ENCODE measurements at places on chromosomes 16 and 17.

DNA sequence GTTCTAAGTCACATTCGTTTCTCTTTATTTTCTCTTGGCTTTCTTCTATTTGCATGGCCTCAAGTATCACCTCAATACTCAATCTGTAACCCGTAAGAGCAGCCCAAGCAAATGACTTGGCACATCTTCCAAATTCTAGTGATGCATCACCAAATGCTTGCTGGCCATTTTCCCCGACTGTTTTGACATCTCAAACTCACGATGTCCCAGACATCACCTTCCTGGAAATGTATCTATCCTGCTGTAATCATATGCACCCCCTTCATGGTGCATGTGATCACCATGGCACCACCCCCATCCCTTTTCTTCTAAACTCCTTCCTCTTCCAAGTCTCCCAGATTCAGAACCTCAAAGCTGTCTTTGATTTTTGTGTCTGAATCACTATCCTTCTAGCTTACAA, 24.0 kb upstream of the ABCA5 start:
- DNase-seq = no peak

GRCh38 chr17:55311767-55312375, 47.1 kb downstream of the HLF start:
- DNase-seq = no peak

- no peak for DNase-seq
Observed at GRCh38 chr17:29103341-29103740, 60.4 kb downstream of the PIPOX start.

GRCh38 chr17:60173304-60173819, 23.6 kb downstream of the CA4 start:
- DNase-seq = no peak

DNA sequence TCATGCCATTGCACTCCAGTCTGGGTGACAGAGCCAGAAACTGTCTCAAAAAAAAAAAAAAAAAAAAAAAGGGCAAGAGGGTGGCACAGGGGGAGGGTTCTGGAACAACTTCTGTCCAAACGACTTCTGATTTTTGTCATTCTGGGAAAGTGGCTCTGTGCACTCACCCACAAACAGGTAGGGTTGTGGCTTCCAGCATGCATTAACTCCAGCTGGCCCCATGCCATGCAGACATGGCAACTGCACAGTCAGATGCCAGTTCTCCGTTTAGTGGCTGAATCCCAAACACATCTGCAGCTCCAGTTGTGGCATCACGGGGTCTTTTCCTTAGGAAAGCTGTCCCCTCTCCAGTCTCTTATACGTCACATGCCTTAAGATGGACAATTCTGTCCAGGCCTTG, 30.3 kb downstream of the B4GALNT2 start:
- peak; percentile 6 for DNase-seq

DNA sequence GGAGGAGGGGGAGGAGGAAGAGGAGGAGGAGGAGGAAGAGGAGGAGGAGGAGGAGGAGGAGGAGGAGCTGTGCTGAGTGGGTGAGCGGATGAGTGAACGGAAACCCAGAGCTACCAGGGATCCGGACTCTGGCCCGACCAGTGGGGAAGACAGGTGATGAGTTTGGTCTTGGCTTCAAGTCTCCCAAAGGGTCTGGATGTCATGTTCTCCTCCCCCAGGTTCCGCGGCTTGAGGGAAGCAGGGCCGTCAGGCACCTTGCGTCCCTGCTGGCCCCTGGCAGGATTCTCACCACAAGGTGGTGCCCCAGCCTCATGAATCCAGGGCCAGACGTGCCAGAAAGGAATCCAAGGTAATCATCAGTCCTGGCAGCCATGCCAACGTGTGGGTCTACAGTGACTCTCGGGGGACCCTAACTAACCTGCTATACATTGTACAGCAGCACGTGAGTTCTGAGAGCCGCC, 13.5 kb upstream of the ABAT start:
- peak; percentile 55 for DNase-seq

DNA sequence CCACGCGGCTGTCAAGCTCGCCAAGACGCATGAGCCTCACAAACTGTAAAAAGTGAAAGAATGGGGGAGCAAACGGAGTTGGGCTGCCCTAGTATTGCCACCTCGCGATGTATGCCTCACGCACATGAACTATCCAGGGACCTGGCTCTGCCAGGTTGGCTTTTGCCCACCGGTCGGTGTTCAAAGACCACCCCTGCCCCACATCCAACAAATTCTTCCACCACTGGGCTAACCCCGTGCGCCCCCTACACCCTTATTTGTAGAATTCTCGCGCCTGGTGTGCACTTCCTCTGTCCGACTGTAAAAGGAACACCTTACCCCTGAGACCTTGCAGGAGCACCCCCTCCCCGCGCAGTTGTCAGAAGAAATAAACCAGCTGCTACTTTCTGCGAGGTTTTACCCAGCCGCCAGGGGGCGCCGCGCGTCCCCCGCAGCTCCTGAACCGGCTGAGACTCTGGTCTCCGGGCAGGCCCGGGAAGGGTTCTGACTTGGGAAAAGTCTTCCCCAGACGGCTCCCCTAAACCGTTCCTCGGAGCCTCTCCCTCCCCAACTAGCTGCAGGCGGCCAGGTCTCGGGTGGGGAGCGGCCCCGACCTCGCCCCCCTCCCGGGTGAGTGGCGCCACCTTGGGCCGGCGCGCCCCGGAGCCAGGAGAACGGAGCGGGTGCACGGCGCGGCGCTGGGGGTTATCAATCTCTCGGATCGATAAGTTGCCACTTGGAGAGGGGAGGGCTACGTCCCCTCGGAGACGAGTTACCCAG, 1.7 kb upstream of the ZNF423 start:
- peak; percentile 38 for DNase-seq

GRCh38 chr17:39804839-39805238, 59.3 kb downstream of the IKZF3 start:
- DNase-seq = no peak

- DNase-seq = no peak
Observed at GRCh38 chr17:80837711-80838110, 153.9 kb upstream of the CHMP6 start.

GRCh38 chr16:1308036-1308976, 1.1 kb upstream of the UBE2I start:
- DNase-seq = peak; percentile 53

DNA sequence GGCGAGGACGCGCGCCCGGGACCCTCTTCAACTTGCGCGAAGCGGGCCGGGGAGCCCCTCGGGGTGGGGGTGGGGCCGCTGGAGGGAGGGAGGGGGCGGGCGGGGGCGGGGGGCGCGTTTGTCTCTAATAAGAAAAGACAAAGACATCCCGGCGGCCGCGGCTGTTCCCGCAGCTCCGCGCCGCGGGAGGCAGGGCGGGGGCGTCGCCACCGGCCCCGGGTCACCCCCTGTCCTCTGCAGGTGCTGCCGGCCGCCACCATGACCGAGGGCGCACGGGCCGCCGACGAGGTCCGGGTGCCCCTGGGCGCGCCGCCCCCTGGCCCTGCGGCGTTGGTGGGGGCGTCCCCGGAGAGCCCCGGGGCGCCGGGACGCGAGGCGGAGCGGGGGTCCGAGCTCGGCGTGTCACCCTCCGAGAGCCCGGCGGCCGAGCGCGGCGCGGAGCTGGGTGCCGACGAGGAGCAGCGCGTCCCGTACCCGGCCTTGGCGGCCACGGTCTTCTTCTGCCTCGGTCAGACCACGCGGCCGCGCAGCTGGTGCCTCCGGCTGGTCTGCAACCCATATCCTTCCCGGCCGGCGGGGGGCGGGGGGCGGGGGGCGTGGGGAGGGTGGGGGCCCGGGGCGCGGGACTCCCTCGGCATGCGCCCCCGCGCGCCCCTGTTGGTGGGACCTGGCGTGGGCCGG, 714 bp downstream of the CACNA1H start:
- no peak for DNase-seq

DNA sequence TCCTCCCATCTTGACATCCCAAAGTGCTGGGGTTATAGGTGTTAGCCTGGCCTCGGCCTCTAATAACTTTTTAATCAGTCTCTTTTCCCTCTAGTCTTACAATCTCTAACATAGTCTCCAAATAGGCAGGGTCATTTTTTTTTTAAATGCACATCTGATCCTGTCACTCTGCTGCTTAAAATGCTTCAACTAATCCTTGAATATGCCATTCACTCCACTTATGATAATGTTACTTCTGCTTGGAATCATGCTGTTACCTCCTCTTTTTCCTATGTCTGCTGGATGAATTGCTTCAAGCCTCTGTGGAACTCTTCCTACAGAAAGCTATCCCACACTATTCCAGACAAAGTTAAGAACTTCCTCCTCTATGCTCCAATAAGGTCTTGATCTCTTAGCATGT, 22.8 kb downstream of the CRLF3 start:
- DNase-seq = no peak

DNA sequence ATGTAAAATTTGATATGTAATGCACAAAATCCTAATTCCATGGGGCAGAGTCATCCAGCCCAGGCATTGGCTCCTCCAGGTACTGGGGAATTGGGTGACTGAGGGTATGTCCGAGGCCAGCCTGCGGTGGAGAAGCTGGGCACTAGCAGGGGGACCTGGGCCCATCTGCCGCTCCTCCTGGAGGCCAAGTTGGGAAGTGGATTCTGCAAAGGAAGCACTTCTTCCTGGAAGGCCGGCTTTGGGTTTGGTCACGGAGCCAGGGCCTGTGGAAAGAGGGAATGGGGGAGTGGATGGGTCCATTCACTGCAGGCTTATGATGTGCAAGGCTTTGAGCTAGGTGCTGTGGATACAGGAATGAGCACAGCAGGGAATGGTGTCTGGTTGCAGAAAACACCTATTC, 85.8 kb downstream of the GNAO1 start:
- no peak for DNase-seq

GRCh38 chr17:42850954-42851353, at the start of gene AOC3:
TSS of gene AOC3 (plus strand) at chr17:42851199. CDS start at chr17:42851344, 145 bp downstream.
- DNase-seq = no peak

DNA sequence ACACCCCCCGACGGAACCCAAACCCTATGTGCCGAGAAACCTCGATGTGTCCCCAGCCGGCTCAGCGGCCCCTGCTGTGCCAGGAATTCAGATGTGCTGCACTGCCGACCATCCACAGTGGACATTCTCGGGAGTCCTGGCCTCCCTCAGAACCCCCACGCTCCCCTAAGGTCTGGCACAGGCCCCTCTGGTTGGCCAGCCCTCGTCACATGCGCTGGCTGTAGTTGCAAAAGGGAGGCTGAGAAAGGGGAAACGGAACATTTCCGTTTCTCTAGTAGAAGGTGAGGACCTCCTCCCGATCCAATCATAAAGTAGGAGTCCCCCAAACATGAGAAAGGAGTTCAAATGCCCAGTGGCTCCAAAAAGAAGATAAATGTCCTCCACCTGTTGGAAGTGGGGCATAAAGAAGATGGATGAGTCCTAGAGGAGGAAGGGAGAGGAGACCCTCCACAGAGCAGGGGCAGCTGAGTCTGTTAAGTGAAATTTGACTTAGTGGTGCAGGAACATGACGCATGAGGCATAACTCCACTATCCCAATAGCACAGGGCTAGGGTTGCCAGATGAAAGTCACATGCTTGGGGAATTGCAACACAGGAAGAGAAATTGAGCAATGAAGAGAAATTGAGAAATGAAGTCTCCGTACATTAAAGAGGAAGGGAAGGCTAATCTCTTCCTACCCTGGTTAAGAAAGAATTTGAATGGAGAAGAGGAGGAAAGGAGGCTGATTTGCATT, 49.3 kb upstream of the WSB1 start:
- DNase-seq = no peak

GRCh38 chr17:58364270-58364942, 12.4 kb upstream of the SUPT4H1 start:
- DNase-seq = no peak

DNA sequence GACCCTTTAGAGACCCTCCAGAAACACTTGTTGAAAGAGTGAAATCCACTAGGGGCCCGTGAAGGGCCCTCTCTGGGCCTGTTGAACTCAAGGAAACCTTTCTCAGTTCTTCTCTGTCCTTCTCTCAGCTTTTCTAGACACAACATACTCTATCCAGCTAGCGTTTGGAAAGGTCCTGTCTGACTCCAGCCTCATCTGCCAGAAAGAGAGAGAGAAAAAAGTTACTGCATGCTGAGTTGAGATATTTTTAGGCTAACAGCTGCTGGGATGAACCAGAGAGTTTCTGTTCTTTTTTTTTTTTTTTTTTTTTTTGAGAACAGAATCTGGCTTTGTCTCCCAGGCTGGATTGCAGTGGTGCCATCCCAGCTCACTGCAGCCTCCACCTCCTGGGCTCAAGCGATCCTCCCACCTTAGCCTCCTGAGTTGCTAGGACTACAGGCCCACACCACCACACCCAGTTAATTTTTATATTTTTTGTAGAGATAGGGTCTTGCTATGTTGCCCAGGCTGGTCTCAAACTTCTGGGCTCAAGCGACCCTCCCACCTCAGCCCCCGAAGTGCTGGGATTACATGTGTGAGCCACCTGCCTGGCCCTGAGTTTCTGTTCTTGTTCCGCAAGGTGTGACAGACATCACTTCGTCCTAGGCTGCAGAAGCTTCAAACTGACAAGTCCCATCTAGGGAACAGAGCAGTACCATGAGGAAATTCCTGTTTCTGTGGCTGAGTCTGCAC, 14.9 kb upstream of the TEX2 start:
- no peak for DNase-seq

DNA sequence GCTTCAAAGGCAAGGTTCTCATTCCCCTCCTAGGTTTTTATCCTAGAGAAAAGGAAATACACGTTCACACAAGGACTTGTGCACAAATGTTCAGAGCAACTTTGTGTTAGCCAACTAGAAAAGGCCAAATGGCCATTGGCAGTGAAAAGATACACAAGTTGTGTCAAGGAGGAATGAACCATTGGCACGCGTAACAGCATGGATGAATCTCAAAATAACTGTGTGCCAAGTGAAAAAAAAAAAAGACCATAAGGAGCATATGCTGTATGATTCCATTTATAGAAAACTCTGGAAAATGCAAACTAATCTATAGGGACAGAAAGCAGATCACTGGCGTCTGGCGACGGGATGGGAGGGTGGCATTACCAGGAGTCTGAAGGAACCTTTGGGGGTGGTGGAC, 333.8 kb downstream of the SNX29 start:
- DNase-seq = no peak

- DNase-seq = no peak
Observed at GRCh38 chr17:81084680-81085419, 49.9 kb downstream of the BAIAP2 start.

DNA sequence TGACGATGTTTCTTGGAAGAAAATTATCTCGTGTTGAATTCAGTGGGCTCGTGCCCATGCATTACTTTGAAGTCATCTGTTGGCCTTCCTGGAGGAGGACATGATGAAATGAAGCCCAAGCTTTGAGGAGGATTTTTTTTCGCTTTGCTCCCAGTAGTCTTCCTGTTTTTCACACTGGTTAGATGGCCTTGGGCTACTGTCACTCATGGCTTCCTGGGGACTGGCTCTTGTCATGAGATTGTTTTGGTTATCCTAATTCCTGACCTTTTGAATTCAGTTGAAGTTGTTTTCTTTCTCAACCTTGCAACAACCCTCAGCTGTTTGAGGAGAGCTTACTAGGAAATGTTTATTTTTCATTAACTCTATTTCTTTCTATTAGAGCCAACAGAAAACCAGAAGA, 430.7 kb downstream of the HS3ST3B1 start:
- no peak for DNase-seq

- DNase-seq = no peak
Observed at GRCh38 chr16:12062343-12063003, 85.9 kb downstream of the SNX29 start.

- no peak for DNase-seq
Observed at GRCh38 chr16:48684148-48684547, 74.2 kb upstream of the N4BP1 start.

GRCh38 chr16:54998834-54999233, 68.2 kb downstream of the IRX5 start:
- no peak for DNase-seq

- no peak for DNase-seq
Observed at GRCh38 chr17:28747051-28747691, 3.4 kb downstream of the TRAF4 start.
